ENCODE measurements at places on chromosomes 2 and 18.

- DNase-seq = no peak
These were observed 2.6 kb downstream of the ANKRD44 start for GRCh38 chr2:197307933-197308521.

- no peak for DNase-seq
These were observed 48.7 kb upstream of the LRATD1 start for GRCh38 chr2:14583802-14584201.

DNA sequence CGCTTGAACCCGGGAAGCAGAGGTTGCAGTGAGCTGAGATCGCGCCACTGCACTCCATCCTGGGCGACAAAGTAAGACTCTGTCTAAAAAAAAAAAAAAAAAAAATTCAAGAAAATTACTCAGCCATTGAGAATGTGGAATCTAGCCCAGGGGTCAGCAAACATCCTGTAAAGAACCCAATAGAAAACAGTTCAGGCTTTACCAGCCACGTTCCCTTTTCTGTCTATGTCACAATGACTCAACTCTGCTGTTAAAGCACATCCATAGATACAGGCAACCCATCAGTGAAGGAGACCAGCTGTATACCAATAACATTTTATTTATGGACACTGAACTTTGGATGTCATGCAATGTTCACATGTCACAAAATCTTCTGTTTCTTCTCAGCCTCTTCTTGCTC lies 435.6 kb upstream of the GYPC start:
- DNase-seq = no peak

- DNase-seq = no peak
These were observed 182.5 kb downstream of the CTIF start for GRCh38 chr18:48721312-48721711.

GRCh38 chr2:120656273-120656950 lies 79.3 kb upstream of the GLI2 start:
- DNase-seq = no peak

GRCh38 chr18:10377956-10378355 lies 76.5 kb upstream of the APCDD1 start:
- DNase-seq = no peak
